Naive thymus-derived CD4-positive, alpha-beta T cell (primary cell): ENCODE measurements at places on chromosomes 12 and 14. TPM values are rescaled to one million over a fixed set of nuclear protein-coding genes. Genes with fewer than 3 reads are reported as not detected.

LRP10 gene
- total RNA-seq: 69.0 and 72.3 TPM in 2 replicates

KLRC2 gene
- not detected for total RNA-seq

GRCh38 chr14:69848903-69849391 is 30.3 kb upstream of the SMOC1 start:
- DNase-seq: no peak

DNA sequence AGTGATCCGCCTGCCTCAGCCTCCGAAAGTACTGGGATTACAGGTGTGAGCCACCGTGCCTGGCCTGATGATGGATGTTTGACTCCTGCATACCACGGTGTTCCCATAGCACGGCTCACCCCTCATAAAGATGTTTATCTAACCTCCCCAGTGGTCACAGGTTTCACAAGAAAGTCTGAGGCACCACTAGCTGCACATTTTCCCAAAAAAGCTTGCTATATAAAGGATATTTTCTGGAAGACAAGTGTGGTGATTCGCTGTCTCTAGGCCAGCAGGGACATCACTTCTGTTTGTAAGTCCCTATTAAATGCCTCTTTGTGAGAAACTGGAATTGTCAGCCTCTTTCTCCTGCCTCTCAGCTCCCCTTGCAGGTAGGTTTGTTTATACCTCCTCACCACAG is 18.3 kb downstream of the PLEK2 start:
- DNase-seq: no peak
